ENCODE measurements at places on chromosomes 3 and 15. TPM values are rescaled to one million over a fixed set of nuclear protein-coding genes. Genes with fewer than 3 reads are reported as not detected.

Gene HEMK1
- total RNA-seq, result 15.0 TPM

Gene TLR9
- total RNA-seq, result 0.11 TPM

Gene C3orf52
- total RNA-seq, result 7.5 TPM

Gene CLDN1
- 13.2 TPM for total RNA-seq

Gene ZNF148
- 62.7 TPM for total RNA-seq

Gene ECE2
- not detected for total RNA-seq
